ENCODE measurements at places on chromosomes 2 and 18.

GRCh38 chr18:44885507-44885906, 204.8 kb downstream of the SETBP1 start:
- no peak for DNase-seq

GRCh38 chr2:121220995-121221394, 64.0 kb downstream of the TFCP2L1 start:
- DNase-seq = no peak

DNA sequence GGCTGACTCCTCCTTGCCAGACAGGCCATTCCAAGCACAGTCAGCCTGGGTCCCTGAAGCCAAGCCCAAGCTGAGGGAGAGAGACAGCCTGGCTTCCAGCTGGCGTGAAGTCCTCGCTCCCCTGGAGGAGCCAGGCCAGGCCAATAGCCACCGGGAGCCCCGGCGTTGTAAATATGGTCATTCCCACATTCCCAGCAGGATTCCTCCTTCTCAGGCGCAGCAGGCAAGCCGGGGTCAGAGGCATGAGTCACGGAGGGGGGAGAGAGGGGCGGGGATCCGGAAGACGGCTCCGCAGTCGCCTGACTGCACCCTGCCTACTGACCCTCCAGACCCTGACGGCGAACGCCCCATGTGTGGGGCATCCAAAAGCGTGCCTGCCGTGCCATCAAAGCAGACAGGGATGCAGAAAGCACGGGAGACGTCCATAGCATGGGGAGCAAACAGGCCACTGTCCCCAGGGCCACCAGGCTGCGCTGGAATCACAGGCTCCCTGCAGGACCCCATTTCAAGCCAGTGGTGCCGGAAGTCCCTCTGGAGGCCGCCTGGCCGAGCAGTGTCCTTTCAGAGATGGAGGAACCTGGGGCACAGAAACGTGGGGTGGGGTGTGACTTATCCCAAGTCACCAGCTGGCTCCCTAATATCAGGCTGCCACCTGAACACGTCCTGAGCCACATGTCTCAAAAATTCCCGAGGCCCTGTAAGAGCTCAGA, 48.2 kb downstream of the TWIST2 start:
- DNase-seq = no peak

DNA sequence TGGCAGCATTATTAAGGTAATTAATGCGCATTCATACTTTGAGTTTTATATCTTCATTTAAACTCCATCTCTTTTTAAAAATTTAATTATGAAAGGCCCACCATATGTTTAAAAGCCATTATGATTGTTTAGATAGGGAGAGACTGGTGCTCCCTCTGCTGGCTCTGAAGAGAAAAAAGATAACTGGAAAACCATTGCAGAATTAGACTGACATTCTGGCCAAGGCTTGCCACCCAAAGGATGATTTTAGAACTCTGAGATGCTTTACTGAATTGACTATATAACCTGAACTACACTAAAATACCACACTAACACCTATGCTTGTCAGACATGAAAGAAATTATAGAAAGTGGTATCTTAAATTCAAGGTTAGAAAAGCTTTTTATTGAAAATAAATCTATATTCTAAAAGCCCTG, 127.6 kb upstream of the SPOPL start:
- DNase-seq = no peak

DNA sequence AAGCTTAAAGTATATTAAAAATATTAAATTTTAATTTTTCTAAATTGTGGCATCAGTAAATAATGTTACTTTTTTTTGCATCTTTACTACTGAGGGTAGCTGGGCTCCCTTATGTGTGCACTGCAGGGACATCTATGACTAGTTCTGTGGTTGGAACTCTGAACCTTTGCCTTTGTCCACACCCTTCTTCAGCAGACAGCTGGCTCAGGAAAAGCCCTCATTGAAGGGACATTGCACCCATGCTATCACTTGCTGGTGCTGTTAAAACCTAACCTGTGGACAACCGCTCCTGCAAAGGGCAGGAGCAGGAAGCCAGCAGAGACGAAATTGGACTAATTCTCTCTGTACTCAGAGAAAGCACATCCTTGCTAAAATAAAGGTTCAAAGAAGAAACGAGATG, 30.1 kb downstream of the MOCOS start:
- DNase-seq = no peak

- DNase-seq = no peak
Observed at GRCh38 chr18:53165770-53166169, 825.8 kb downstream of the DCC start.

DNA sequence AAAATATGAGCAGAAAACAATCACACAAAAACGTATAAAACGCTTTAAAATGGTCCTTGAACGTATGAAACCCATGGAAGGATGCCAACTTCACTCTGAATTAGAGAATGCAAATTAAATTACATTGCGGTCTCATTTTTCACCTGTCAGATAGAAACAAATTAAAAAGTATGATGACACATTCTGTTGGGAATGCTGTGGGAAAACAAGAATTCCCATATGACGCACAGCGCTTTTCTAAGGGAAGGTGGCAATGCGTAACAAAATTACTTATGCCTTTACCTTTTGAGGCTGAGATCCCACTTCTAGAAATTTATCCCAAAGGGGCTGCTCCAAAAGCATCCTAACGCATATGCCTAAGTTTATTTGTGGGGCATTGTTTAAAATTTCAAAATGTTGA, 3.8 kb upstream of the RPS7 start:
- no peak for DNase-seq

GRCh38 chr18:9575558-9575957, 38.8 kb downstream of the PPP4R1 start:
- DNase-seq = peak; percentile 48

DNA sequence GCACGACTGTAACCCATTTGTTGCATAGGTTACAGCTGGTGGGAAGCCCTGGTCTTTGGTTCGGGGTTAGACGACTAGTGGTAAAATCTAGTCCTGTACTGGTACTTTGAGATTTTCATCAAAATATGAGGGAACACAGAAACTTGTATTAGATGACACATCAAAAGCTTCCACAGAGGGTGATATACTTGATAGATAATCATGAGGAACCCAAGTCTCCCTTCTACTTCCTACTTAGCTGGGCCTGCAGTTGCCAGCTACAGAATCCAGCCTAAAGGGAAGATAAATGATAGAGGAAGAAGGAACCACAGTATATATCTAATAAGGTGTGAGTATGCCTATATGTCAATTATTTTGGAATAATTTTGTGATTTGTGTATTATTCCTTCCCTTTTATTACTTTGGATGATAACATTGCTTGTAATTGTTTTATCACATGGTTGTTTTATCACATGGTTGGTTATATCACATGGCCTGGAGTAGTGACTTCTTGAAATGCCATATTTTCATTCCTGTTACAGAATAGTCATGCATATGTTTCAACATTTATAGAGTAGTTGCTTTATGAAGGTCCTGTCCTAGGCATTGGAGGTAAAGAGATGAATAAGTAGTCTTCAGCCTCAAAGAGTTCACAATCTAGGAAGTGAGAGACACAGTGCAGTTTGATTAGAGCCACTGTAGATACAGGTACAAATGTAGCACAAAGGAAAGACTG, 2.9 kb downstream of the AGPS start:
- no peak for DNase-seq

DNA sequence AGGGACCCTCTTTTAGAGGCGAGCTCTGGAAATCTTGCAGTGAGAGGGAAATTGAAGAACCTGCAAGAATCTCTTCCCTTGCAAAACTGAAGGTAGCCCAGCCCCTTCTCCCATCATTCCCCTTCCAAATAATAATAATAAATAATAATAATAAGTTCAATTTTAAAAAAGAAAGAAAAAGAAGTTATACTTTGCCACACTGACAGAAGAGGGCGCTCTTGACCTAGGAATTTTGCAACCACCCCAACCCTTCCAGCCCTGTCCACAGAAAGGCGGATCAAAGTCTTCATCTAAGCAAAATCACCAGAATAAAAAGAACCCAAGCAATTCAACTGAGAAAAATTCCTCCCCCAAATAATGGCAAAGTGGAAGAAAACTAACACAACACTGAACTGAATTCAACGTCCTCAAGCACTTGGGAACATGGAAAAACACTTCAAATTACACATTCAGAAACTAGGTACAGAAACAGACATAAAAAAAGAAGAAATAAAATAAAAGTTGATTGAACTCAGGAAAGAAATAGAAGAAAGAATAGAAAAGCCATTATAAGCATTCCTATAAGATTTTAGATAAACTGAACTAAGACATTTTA, 98.9 kb upstream of the GLS start:
- DNase-seq = peak; percentile 75

DNA sequence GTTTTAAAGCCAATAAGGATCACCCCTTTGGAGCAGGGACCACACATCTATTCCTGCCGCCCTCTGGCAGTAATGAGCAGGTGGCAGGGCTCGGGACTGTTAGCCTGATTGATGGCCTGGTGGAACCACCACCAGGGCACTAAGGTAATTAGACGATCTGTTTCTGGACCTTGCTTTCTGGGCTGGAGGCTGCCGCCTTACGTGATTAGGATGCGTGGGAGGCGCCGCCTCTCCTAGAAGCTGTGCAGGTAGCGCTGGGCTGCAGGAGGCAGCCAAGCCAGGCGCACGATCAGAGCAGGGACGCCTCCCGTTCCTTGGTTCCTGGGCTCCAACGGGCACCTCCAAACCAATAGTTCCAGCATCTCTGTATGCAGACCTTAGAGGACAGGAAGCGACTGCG, 242.6 kb upstream of the RAB12 start:
- DNase-seq = no peak

GRCh38 chr2:71388214-71388613, 56.6 kb downstream of the ZNF638 start:
- no peak for DNase-seq

DNA sequence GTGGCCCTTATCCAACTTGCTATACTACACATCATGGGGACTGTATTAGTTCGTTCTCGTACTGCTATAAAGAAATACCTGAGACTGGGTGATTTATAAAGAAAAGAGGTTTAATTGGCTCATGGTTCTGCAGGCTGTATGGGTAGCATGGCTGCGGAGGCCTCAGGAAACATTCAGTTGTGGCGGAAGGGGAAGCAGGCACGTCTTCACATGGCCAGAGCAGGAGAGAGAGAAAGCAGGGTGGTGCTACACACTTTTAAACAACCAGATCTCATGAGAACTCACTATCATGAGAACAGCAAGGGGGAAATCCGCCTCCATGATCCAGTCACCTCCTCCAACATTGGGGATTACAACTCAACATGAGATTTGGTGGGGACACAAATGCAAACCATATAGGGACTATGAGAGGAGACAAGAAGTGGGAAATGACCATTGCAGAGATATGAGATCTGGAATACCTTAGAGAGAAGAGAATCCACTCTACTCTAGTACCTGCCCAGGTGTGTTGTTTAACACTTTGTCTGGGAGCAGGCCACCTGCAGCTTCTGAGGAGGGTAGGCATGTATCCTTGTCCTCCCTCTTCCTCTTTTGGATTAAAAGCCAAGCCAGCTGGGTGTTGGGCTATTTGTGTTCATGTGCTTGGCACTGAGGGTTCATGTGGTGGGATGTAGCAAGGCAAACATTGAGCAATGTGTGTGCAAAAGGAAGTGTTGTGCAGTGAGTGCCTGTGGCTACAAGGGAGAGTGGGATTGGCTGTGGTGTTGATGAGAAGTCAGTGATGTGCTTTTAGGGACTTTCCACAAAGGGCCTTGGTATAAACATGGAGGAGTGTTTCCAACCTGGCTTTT, 22.8 kb downstream of the TTLL4 start:
- DNase-seq = no peak

GRCh38 chr18:8967573-8967972, 134.9 kb upstream of the NDUFV2 start:
- no peak for DNase-seq

DNA sequence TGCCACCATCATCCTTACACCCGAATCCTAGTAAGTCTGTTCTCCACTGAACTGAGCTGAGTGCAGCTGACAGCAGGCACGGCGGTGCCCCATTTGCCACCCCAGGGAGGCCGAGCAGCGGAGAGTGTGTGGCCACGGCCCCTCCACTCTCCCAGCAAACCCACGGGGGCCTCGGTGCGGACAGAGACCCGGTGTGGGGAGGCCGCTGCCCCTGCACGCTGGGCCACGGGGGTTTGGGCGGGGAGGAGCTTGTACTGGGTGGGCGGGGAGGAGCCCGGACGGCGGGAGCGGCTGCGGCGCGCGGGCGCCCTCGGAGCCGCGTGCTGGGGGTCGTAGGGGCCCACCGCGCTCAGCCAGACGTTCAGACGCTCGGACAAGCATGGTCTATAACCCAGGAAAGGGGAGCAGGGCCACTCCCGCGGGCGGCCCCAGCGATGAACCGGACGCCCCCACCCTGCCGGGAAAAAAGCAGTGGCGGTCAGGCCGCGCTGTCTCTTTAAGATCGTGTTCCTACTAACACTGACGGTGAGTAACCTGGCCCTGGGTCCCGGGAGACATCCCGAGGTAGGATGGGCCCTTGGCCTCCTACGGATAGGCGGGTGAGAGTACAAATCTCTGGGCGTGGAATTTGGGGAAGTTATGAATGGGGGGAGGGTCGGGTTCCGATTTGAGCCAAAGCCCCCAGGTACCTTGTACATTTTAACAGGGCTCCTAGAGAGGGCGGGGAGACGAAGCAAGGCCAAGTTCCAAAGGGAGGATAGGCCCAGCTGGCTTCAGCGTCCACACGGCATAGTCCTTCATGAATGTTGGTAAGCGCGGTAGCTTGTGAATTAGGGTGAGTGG, at the start of gene ITPRIPL1:
ITPRIPL1 (plus strand) TSS at position 277 of the 843 bp plus-strand sequence; CDS start at position 800, 523 bp downstream.
- DNase-seq = no peak

- no peak for DNase-seq
Observed at GRCh38 chr2:193847991-193848390, 1653.3 kb upstream of the TMEFF2 start.

DNA sequence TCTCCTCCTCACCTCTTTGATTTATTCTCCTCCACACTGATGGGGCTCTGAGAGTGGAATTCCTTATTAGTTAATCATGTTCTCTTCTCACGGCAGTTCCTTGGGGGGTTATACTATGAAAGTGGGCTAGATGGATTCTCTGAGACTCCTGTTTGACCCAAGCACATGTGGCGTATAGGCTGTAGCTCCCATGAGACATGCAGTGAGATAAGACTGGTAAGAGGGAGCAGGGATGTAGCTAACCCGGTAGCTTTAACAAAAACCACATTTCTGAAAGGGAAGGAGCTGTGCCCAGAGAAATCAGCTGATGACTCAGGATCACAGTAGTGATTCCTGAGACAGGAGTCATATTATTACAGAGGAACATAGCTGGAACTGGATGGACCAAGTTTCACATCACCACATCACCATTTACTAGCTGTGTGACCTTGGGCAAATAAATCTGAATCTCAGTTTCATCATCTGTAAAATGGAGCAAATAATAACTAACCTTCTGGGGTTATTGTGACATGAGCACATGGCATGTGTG, 82.9 kb downstream of the CRIM1 start:
- peak; percentile 88 for DNase-seq

GRCh38 chr18:24631243-24632025, 171.0 kb downstream of the HRH4 start:
- DNase-seq = no peak

DNA sequence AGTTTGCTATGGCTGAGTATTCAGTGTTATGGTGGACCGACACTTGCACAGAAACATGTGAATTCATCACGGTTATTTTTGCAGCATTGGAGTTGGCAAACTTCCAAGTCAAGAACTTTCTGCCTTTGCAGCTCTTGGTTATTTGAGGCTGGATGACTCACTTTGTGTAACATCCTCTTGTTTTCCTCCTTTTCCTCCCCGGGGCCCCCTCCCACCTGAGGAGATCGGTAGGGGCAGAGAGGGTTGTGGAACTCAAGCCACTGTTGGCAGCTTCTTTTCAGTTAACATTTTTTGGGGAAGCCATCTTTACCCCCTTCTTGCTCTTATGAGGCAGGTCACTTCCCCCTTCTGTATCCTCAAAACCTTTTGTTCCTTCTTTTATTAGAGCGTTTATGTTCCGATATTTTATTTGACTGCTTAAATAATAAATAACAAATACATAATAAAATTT, 48.6 kb downstream of the DDX1 start:
- peak; percentile 62 for DNase-seq

GRCh38 chr18:75016025-75016717, 192.8 kb downstream of the PTGR3 start:
- no peak for DNase-seq
